Uterus (tissue), 4 donors: ENCODE measurements at places on chromosomes 16 and 17.

GRCh38 chr16:51155199-51155607 lies 4.1 kb upstream of the SALL1 start:
- H3K4me3 ChIP-seq, result peak overlapping the region; percentile 66
- DNase-seq, result peak; percentile 69
- H3K27me3 ChIP-seq, result no peaks in the 10 kb centered on the region
- H3K36me3 ChIP-seq, result no peaks in the 10 kb centered on the region

DNA sequence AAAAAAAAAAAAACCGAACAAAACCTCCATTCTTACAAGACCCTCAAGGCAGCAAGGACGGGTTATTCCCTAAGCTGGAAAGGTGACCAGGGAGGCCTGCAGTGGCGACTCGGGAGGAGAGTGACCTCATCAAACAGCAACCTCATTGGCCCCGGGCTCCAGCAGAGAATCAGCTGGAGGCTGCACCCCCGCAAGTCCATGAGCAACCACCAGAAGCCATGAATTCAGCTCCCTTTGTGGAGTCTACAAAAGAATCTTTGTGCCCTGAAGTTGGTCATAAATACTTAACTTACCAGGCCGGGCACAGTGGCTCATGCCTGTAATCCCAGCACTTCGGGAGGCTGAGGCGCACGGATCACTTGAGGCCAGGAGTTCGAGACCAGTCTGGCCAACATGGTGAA lies 80.9 kb upstream of the CREBBP start:
- DNase-seq, result no peak
- no peaks in the 10 kb centered on the region for H3K4me1 ChIP-seq
- H3K27ac ChIP-seq, result peak overlapping the region; percentile 79
- H3K27me3 ChIP-seq, result no peaks in the 10 kb centered on the region
- no peaks in the 10 kb centered on the region for H3K36me3 ChIP-seq
- H3K4me3 ChIP-seq, result no peak overlapping the region

- H3K4me1 ChIP-seq, result no peaks in the 10 kb centered on the region
- H3K4me3 ChIP-seq, result no peak overlapping the region
These were observed 62.4 kb downstream of the STX8 start for GRCh38 chr17:9513266-9513665.

DNA sequence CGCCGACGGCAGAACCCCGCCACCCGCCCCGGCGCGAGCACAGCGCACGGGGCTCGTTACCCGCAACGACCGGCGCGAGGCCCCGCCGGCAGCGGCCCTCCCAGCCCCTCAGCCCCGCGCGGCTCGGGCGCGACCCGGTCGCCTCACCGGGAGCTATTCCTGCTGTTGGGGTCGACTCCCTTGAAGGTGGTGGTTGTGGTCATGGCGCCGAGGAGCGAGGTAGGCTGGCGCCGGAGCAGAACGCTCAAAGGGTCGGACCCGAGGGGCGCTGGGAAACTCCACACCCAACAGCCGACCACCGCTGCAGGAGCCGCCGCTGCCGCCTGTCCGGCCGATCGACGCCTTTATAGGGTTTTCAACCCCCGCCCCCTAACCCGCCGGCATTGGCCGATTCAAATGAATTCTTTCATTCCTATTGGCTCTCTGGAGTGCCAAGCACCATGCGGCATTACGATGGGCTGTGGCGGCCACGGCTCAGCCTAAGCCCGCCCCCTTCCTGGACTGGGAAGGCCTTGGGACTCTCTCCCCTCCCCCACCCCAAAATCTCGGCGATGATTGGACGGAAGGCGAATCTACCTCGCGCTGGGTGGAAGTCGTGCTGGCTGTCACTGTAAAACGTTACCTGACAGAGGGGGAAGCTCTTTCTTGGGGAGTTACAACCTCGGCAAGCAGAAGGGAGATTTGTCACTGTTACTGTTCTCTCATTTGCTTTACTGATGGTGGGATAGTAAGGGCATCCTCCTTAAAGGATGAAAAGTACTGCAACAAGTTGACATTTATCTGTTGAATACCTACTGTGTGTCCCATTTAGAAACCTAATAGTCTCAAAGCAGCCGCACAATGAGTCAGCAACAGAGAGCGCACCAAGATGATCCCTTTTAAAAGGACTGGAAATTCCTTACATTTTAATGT lies at the start of gene JPT1:
Gene JPT1 (minus strand): TSS at position 318 of the 912 bp plus-strand sequence. CDS start 115 bp downstream, at position 203.
- no peaks in the 10 kb centered on the region for H3K36me3 ChIP-seq
- H3K4me3 ChIP-seq, result peak within 1 kb of the TSS; percentile 47
- peak; percentile 99 for DNase-seq
- no peaks in the 10 kb centered on the region for H3K27me3 ChIP-seq
- H3K27ac ChIP-seq, result peak within 1 kb of the TSS; percentile 56
- H3K4me1 ChIP-seq, result no peaks in the 10 kb centered on the region

DNA sequence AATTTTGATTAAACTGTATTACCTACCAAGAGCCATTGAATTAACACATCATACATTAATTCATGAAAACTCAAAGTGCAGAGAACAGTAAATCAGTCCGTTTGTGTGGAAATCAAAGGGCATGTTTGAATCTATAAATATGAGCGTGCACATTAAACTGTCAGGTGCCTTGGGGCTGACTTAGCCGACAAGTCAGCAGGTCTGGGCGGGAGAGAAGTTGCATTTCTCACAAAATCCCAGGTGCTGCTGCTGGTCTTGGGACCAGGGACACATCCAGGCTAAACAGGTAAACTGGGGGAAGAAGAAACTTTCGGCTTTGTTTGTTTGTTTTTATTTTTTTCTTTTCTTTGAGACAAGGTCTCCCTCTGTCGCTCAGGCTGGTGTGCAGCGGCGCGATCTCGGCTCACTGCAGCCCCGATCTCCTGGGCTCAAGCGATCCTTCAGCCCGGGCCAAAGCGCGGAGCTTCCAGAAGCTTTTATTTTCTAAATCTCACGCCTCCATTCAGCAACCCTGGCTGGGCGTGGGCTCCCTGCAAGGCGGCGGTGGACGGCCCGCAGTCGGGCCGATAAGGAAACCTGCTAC lies 213.9 kb downstream of the MRTFB start:
- H3K4me1 ChIP-seq, result no peaks in the 10 kb centered on the region
- DNase-seq, result no peak
- H3K36me3 ChIP-seq, result no peaks in the 10 kb centered on the region

GRCh38 chr16:27179500-27180072 lies 23.7 kb upstream of the KDM8 start:
- no peaks in the 10 kb centered on the region for H3K36me3 ChIP-seq
- no peaks in the 10 kb centered on the region for H3K27me3 ChIP-seq
- no peak overlapping the region for H3K27ac ChIP-seq
- no peak overlapping the region for H3K4me3 ChIP-seq

- H3K4me3 ChIP-seq, result no peak overlapping the region
- H3K27me3 ChIP-seq, result no peaks in the 10 kb centered on the region
- DNase-seq, result no peak
- H3K36me3 ChIP-seq, result no peaks in the 10 kb centered on the region
- no peaks in the 10 kb centered on the region for H3K4me1 ChIP-seq
- no peak overlapping the region for H3K27ac ChIP-seq
These were observed 30.1 kb downstream of the GNPTG start for GRCh38 chr16:1381612-1382406.

GRCh38 chr16:23947838-23948237 lies 112.1 kb downstream of the PRKCB start:
- no peaks in the 10 kb centered on the region for H3K4me1 ChIP-seq
- no peak overlapping the region for H3K27ac ChIP-seq
- no peak for DNase-seq
